ENCODE measurements at places on chromosomes 7 and 10.

DNA sequence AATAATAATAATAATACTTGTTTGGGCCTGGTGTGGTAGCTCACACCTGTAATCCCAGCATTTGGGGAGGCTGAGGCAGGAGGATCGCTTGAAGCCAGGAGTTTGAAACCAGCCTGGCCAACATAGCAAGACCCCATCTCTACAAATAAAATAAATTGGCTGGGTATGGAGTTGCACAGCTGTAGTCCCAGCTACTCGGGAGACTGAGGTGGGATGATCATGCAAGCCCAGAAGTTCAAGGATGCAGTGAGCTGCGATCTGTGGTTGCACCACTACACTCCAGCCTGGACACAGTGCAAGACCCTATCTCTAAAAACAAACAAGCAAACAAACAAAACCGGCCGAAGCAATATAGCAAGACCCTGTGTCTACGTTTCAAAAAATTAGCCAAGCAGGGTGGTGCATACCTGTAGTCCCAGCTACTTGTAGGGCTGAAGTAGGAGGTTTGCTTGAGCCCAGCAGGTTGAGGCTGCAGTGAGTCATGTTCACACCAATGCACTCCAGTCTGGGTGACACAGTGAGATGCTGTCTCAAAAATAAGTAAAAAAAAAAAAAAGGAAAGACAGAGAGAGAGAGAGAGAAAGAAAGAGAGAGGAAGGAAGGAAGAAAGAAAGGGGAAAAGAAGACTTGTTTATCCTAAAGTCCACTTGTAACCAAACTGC, 85.6 kb upstream of the KDM7A start:
- DNase-seq: no peak

- no peak for DNase-seq
These were observed 625 bp upstream of the GSTO2 start for GRCh38 chr10:104268405-104268712.

- no peak for DNase-seq
These were observed 19.2 kb upstream of the OR6B1 start for GRCh38 chr7:143980746-143981510.

GRCh38 chr10:64465653-64466052, 944.5 kb downstream of the REEP3 start:
- no peak for DNase-seq

DNA sequence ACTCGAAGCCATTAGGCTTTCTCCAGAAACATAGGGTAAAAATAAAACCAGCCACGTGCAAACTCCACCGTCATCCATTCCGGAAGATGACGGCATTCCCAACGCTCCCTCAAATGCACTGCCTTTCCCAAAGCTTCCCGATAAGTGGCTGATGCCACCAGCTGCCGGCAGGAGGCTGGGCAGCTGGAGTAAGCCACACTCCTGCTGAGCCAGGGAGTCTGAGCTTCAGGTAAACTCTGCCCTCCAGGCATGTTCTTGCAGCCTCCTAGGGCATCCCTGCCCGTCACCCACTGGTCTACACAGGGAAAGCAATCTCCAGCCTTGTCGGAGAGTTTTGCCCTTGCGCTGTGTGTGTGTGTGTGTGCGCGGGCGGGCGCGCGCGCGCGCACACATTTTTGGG, 40.5 kb upstream of the TMEM273 start:
- DNase-seq: no peak

GRCh38 chr7:124497176-124497575, 268.4 kb downstream of the GPR37 start:
- peak; percentile 88 for DNase-seq

- peak; percentile 64 for DNase-seq
These were observed 170.7 kb downstream of the HDAC9 start for GRCh38 chr7:18666107-18666728.

DNA sequence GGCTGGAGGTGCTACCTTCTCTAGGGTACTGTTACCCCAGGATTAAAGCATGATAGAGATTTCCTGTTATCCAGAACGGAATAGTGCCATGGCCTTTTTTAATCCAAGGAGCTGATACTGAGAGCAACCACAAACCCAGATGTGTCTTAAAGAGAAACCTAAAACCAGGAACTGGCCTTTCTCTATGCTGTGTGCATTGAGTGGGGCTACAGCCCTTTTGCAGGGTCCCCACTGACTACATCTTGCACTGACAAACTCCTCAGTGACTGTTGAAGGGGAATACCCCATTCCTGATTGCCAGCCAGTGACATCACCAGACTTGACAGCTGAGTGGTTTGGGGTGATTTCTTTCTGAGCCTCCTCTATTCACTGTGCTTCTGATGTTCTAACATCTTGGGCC, 81.9 kb upstream of the CAPZA2 start:
- no peak for DNase-seq

GRCh38 chr10:63197344-63198092, 64.4 kb downstream of the NRBF2 start:
- no peak for DNase-seq

DNA sequence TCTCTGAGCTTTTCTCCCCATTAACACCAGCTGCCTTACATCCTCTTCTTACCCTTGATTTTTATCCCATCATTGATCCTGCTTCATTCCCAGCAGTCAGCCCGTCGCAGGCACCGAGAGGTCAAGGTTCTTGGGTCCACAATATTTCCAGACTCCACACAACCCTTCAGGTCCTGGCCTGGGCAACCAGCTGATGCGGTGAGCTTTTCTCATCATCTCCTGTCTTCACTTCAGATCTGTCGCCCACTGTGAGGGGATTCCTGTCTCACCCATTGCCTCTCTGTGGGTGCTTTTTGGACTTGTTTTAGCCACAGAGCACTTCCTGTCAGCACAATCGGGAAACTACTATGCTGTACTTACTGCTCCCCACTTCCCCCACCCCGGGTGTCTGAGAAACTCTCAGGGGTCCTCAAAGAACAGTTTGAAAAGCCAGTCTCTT, 8.4 kb upstream of the PVRIG start:
- DNase-seq: no peak

- no peak for DNase-seq
These were observed 114.2 kb upstream of the FAM3C start for GRCh38 chr7:121510302-121510701.

DNA sequence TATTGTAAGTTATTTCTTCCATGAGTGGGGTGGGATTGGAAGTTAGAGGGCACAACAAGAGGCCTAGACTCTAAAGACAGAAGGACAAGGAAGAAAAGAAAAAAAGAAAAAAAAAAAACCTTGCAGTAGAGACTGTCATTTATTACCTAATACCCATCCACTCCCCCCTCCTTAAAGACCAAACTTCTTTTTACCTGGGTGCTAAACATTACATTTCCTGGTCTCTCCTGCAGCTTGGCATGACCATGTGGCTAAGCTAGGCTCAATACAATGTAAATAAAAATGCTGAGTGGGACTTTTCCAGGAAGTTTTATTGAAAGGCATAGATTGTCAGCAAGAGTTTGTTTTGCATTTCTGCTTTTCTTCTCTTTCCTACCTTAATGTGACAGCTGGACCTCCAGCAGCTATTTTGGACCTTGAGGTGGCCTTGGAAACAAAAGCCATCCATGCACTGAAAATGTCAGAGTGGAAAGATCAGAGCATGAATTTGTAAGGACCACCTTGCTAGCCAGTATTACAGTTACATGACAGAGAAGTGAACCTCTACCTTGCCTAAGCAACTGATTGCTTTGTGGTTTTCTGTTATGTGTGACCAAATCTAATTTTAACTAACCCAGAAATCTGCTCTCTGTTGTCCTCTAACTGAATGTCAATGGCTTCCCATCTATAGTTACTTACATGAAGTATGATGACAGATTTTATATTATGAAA, 81.3 kb upstream of the SFMBT2 start:
- no peak for DNase-seq

GRCh38 chr10:26095781-26096180, 120.8 kb upstream of the GAD2 start:
- DNase-seq: no peak

DNA sequence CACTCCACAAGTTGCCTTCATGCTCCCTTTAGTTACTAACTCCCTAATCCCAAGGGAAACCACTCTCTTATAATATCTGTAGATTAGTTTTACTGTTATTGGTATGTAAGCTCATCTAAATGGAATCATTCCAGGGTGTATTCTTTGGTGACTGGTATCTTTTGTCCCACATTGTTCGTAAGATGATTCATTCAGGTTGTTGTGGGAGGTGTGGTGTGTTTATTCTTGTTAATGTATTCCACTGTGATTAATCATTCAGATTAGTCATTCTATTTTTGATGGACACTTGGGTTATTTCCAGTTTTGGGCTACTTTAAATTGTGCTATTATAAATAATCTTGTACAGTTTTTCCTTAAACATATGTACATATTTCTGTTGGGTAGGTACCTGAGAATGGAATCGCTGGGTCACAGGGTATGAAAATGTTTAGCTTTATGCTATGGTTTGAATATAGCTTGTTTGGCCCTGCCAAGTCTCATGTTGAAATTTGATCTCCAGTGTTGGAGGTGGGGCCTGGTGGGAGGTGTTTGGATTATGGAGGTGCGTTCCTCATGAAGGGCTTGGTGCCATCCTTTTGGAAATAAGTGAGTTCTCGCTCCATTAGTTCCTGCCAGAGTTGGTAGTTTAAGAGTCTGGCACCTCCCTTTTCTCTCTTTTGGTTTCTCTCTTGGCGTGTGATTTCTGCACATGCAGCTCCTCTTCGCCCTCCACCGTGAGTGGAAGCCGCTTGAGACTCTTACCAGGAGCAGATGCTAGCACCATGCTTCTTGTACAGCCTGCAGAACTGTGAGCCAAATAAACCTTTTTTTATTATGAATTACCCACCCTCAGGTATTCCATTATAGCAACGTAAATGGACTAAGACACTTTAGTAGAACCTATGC, 13.8 kb downstream of the BTRC start:
- DNase-seq: no peak

GRCh38 chr7:70208236-70209063, 610.2 kb downstream of the AUTS2 start:
- DNase-seq: no peak

Measured in NCI-H345 (cell line).